Stimulated activated CD8-positive, alpha-beta memory T cell treated with anti-CD3 and anti-CD28 coated beads, Interleukin-7, amount 100 ng/mL, for 1 hour (primary cell): ENCODE measurements at places on chromosomes 12 and 14.

DNA sequence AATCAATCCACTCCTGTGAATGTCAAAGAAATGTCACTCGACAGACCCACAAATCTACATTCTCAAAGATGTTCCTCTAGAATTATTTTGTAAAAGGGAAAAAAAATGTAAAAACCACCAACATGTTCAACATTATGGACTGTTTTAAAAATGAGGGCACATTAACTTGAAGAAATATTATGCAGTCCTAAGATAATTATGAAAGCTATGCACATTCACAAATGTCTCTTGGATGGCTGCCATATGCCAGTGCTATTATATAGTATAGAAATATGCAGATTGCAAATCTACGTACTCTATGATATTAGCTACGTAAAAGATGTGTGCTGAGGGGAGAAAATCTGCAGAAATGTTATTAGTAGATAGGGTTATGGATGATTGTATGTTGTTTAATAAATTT is 334.2 kb downstream of the BMP4 start:
- no peak for DNase-seq

DNA sequence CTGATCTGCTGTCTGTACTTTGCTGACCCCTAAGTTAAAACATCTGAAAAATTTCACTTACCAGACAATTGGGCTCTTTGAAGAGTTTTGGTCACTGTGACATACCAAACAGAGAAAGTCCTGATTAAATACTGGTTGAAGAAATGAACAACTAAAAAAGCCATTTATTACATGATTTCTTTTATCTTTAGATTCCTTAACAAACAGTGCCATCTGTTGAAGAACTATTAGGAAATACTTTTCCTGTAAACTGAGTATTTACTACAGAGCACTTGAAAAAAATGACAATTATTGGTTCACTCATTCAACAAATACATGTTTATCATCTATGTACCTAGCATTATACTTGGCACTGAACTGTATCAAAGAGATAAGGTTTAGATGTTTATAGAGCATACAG is 6.5 kb upstream of the WASHC4 start:
- DNase-seq = no peak

GRCh38 chr14:48792376-48793024 is 793.7 kb downstream of the RPS29 start:
- DNase-seq = no peak

DNA sequence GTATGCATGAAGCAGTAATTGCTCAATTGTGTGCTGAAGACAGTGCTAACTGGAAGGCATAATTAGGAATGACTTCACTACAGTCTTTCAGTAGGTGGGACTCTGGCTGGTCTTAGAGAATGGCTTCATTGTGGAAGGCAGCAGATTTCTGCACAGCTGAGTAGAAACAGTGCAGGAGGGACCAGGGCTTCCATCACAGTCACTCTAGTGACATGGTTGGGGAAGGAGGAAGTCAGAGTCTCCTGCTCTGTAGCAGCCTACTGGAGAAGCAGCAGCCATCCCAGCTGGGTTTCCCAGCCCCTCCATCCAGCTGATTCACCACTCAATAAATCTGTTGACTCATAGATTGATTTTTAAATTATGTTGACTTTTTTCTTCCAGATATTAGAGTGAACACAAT is 80.6 kb upstream of the DBX2 start:
- DNase-seq = no peak

- no peak for DNase-seq
These were observed 27.7 kb downstream of the KRT18 start for GRCh38 chr12:52976574-52977071.

DNA sequence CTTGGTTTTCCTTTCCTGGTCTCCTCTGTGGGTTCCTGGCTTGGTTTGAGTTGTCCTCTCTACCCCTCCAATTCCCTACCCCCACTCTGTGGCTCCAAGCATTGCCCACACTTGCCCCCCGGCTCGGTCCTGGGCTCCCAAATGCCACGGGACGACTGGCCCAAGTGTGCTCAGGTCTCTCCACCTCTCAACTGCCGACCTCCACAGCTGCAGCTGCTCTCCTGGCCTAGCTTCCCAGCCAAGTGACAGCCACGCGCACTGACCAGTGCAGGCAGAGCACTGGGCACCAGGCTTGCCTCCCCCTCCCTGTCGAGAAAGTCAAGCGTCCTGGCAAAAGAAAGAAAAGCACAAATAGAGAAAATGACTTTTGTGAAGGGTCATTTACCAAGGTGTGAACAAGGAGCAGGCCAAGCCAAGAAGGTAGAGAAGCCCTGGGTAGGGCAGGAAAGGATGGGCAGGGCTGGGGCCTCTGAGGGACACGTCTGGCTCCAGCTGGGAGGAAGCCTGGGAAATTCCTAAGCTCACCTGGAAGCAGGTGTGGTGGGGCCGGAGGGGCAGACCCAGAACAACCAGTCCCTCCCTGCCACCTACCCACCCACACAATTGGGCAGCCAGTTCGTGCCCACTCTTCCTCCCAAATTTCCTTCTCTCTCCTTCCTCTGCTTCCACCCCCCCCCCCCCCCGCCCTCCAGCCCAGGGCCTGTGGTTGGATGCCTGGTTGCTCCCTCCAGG is 1.8 kb upstream of the CEP170B start:
- DNase-seq = no peak

DNA sequence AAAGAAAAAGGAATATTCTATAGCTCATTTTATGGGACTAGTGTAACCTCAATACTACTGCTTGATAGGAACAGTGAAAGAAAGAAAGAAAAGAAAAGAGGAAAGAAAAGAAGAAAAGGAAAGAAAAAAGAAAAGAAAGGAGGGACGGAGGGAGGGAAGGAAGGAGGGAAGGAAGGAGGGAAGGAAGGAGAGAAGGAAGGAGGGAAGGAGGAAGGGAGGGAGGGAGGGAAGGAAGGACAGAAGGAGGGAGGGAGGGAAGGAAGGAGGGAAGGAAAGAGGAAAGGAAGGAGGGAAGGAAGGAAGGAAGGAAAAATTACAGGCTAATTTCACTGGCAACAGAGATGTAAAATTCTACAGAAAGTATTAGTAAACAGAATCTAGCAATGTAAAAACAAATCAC is 215.5 kb downstream of the ITPR2 start:
- DNase-seq = no peak

GRCh38 chr14:97903821-97904220 is 1106.6 kb downstream of the VRK1 start:
- no peak for DNase-seq

- no peak for DNase-seq
These were observed 8.3 kb downstream of the FMNL3 start for GRCh38 chr12:49698619-49699545.
